HFF-Myc (cell line): ENCODE measurements at places on chromosomes 3 and 15.

- no peak for DNase-seq
Measured at GRCh38 chr15:42084465-42085235, 9.7 kb downstream of the PLA2G4D start.

GRCh38 chr3:108877901-108878300 lies 55.3 kb downstream of the TRAT1 start:
- no peak for DNase-seq

- no peak for DNase-seq
Measured at GRCh38 chr3:42689421-42690014, 4.2 kb downstream of the KLHL40 start.

DNA sequence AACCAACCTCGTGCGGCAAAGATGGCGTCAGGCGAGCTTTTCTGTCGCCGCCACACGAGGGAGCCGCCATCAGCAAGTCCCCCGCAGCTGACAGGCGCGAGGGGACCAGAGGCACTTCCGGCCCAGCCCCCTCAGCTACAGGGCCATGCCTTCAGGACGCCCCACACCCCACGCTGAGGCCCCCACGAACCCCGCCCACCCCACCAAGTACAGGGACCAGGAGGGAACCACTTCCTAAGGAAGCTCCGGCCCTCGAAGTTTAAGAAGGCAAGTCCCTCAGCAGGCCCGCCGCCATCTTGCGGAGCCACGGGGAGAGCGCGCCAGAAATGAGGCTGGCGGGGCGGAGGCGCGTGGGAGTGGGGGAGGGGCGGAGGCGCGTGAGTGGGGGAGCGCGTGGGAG lies 790 bp downstream of the DAZL start:
- DNase-seq = no peak

DNA sequence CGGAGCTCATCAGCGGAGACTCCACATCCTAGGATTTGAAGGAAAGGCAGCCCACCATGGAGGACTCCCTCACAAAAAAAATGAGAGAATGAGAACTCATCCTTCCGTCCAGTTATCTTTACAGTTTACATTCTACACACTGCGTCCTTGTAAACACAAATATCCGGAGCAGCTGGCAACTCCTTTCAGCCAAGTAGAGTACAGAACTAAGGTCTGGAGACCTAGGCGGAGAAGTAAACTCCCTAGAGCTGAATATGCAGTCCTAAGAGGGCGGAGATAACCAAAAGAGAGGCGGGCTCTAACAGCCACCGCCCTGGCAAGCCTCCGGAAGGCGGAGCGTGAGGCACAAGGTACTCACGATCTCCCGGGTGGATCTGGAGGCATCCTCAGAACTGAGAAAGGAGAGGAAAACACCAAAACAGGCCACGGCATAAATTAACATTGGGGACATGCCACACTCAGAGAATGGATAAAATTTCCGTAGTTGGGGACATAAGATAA lies 924 bp upstream of the SIN3A start:
- DNase-seq = no peak

- DNase-seq = no peak
Measured at GRCh38 chr3:51024765-51025632, 350.3 kb downstream of the DOCK3 start.

- DNase-seq = no peak
Measured at GRCh38 chr15:42507514-42507913, 12.1 kb downstream of the SNAP23 start.

DNA sequence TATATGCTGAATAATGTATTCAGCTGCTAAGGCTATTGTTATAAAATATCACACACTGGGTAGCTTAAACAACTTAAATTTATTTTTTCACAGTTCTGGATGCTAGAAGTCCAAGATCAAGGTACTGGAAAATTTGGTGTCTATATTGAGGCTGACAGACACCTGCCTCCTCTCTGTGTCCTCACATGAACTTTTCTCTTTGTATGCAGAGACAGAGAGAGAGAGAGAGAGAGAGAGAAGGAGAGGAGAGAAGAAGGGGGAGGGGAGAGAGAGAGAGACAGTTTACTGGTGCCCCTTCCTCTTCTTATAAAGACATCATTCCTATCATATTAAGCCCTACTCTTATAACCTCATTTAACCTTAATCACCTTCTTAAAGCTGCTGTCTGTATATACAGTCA lies 320.1 kb upstream of the THBS1 start:
- no peak for DNase-seq

DNA sequence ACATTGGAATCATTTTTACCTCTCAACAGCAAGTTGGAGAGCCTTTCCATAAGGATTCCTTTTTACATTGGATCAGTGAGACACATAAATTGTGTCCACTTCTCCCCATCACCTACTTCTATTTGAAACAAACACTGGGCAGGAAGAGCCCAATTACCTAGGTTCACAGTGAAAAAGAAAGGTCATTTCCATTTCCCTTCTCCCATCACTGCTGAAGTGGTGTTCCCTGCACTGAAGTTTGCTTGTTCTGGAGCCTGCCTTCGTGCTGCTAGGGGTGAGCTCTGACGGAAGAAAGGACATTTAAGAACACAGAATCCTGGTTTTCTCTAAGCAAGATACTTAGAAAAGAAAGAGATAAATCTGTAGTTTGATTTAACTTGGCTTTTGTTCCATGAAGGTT lies 123.8 kb upstream of the ZBTB20 start:
- DNase-seq = no peak

DNA sequence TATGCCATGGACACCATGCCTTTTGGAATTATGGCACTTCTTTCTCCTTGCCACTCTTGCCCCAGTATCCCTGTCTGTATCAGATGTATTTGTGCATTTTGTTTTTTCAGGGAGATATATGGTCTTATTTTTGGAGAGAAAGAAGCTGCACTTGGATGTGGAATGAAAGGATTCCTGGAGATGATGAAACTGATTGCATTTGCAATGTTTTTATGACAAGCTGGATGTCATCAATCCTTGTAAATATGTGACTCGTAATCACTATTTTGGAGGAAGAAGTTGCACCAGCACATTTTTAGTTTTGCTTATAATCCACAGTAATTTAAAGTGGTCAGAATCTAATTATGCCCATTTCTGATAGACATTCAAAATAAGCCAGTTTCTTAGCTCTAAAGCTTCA lies 165.0 kb downstream of the NR1D2 start:
- DNase-seq = no peak

GRCh38 chr3:14489641-14490040 lies 50.5 kb downstream of the GRIP2 start:
- DNase-seq = no peak

DNA sequence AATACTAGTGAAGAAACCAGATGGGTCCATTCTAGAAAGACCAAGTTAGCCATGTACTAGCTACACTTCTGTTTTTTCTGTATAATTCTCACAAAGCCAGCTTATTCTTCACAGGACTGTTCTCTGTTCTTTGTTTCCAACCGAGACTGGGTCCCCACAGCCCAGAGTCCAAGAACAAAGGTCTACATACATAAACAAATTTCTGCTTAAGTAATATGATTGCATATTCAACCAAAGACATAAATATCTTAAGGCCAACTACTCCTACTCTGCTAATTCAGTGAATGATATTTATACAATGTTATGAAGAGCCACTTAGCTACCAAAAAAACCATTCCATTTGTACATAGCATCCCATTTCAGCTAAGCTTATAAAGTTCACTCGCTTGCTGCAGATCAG lies 299.8 kb upstream of the CCDC54 start:
- no peak for DNase-seq

GRCh38 chr3:177220136-177220974 lies 23.1 kb upstream of the TBL1XR1 start:
- DNase-seq = no peak

DNA sequence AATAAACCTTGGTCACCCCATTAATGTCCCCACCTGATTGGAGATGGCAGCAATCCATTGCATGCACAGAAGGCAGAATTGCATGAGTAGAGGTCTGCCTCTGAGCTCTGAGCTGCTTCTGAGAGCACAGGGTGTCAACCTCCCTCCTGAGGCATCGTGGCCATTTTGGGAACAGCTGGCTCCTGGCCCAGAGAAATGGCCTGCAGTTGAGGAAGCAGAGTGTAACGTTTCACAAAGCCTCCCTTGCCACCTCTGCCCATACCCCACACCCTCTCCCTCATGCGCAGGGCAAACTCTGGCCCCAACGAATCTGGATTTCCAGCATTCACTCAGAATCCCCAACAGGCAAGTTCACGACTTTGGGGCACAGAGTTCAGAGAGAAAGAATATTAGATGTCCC lies 198.9 kb downstream of the ADAMTS9 start:
- no peak for DNase-seq

DNA sequence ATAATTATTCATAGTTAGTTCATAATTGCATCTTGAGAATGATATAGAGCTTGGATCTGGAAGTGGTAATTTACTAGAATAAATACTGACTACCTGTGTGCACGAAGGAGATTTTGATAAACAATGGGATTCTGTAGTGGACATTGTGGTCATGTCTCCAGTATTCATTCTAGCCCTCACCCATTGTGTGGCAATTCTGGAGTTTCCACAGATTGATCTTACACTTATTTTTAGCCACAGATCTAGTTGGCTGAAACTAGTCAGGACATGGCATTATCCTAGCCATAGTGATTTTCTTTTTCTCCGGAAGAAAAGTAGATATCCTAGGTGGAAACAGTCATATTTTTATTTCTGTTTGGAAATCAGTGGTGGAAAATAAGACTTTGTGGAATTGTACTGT lies 833.1 kb downstream of the NAALADL2 start:
- DNase-seq = no peak

DNA sequence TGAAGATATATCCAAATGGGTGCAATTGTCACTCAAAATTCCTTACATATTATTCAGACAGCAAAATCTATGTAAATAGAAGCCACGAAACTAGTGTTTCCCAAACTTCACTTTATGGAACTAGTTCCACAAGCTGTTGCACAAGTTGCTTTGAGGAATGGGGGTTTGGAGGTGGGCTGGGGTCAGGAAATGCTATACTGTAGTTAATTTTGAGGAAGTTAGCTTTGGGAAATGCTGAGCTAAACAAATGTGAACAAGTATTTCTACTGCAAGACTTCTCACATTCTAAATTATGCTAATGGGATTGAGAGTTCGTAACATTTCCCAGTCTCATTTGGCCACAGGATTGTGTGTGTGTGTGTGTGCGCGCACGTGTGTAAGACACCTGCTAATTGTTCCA lies 28.7 kb upstream of the SAMMSON start:
- no peak for DNase-seq

DNA sequence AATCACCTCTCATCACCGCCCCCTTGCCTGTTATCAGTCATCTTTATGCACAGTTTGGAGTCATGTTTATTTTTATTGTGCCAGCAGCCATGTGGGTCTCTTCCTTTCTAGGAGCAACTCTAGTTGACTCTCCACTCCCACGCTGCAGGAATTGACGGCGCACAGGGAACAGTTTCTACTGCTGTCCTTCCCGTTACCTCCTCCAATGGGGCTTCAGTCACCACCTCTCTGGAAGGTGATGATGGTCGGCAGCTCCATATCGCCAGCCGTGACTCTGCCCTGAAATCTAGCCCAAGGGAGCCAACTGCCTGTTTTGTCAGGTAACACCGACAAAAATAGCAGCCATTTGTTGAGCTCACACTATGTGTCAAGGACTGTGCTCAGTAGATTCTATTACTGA lies 35.6 kb upstream of the FAM107A start:
- DNase-seq = no peak

DNA sequence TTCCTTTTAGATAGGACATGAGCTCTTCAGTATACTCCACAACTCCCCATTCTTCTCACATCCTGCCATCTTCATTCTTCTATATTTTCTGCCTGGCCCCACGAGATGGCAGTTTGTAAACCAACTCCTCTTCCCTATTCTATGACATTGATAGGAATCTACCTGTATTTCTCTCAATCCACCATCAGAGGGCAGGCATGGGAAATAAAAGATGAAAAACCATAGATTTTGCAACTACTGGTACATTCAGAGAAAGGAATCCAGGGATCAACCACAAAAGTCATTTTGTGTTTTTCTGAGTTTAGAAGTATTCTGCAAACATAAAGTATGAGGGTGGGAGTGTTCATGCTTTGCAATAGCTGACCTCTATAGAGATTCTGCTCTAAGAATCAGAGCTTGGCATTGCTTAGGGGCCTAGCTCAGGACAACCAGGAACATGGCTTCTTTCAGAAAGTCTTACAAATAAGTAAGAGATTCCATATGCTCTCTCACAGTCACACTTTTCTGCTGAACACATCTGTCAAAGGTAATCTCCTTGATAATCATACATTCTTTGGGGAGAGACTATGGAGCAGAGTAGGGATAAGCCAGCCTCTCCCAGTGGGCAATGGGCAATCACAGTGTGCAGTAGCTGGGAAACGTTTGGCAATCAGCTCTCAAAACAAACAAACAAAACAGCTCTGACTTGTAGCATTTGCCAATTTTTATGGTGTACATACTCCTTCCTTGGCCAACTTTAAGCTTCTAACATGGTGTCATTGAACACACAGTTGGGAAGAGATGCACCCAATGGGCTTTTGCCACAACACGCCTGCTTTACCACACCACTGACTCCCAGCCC lies 43.1 kb upstream of the SLC25A36 start:
- peak; percentile 46 for DNase-seq

DNA sequence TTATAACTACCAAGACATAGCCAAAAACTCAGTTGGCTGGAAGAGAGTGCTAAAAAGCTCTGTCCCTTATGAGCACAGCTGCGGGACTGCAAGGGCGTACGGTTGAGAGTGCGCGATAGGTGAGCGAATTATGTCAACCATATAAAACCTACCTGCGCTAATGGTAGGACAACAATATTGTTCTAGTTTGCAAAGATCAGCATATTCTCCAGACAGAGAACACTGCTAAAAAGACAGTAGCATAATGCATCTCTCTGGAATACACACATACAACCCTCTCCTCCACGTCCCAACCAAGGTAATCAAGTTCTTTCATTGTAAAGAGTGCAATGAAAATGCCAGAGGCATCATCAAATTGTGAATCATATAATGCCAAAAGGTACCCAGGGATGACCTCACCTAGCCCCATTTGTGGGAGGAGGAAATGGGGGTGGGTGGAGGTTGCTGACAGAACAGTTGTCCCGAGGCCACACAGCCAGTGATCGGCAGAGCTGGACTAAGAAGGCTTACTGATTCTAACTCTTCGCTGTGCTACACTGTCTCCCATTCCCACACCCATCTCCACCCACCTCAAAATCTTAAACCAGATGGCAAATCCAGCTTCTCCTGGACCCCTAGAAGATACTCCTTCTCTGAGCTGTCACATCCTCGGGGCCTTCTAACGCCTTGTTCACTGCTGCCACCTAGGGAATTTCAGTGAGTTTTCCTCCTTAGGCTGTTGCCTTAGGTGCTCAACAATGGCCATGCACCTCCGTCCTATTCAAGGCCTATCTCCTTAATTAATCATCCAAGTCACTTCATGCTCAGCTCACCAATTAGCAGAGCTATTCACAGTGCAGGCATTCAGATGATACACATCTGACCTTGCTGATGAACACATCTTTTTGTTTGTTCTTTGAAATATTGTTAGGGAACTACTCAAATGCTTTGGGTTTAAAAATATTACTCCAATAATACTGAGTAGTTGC lies 60.7 kb downstream of the RPL22L1 start:
- DNase-seq = peak; percentile 88

- no peak for DNase-seq
Measured at GRCh38 chr3:36677331-36678007, 86.9 kb downstream of the DCLK3 start.

GRCh38 chr3:129473769-129474152 lies 33.7 kb downstream of the IFT122 start:
- no peak for DNase-seq
